ENCODE measurements at places on chromosomes 2 and 18.

GRCh38 chr2:12376025-12376424 is 340.7 kb upstream of the TRIB2 start:
- DNase-seq = no peak

DNA sequence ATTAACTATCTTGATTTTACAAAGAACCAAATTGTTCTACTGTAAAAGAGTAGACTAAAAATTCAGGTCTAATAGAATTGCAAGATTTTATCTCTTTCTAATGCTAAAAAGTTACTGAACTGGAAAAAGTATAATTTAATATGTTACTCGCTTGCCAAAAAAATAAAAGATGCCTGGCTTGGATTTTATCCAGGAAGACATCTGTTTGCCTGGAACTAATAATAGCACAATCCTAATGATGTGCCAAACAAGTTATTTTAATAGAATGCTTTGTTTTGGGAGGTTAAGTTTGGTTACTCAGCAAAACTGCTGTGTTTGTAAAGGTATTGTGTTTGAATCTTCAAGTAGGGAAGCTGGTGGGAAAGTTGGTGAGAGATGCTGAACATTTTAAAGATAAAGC is 19.4 kb upstream of the ZSWIM2 start:
- no peak for DNase-seq

- DNase-seq = no peak
Observed at GRCh38 chr2:166333801-166334200, 41.9 kb downstream of the SCN9A start.

- no peak for DNase-seq
Observed at GRCh38 chr2:235563056-235563910, 69.4 kb downstream of the AGAP1 start.

DNA sequence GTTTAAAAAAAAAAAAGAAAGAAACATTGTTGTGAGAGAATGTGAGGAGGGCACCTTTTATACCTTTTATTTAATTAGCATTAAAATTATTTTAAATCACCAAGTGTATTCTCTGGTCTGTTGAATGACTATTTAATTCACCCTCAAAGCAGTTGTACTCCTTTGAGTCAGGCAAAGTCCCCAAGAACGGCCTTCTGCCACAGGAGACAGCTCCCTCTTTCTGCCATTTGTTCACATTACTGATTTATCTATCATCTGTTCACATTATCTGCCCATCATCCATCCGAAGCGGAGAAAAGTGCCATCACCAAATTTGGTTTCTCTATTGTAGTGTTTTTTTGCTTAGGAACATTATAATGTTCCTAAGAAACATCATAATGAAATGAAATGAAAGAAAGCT is 240.7 kb upstream of the DPP10 start:
- no peak for DNase-seq

GRCh38 chr18:23281626-23282436 is 146.5 kb downstream of the CABLES1 start:
- no peak for DNase-seq

DNA sequence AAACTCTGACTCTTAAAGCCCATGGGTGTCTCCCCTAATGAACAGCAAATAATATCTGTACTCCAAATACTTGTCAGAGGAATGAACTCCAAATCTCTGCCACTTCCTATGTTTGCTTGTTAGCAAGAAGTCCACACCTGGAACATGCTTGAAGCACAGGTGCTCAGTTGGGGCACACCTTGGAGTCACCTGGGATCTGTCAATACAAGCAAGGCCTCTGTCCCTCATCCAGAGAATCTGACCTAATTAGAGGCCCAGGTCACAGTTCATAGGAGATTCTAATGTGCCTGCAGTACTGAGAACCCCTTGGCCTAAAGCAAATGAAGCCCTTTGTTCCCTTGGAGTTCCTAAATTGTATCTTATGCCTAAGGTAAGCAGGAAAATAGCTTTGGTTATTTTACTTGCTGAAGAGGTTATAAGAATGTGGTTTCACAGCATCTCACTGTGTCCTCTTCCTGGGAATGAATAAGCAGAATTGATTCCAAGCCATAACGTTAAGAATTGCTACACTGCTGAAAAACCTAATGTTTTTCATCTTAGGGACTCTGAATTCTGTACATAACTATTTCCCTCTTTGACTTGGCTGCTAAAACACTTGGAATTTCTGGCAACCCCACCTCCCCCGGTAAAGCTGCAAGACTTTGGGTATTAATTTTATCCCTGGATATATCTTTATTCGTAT is 113.4 kb downstream of the PIEZO2 start:
- no peak for DNase-seq

- DNase-seq = no peak
Observed at GRCh38 chr2:75464348-75464946, 96.3 kb downstream of the EVA1A start.

- no peak for DNase-seq
Observed at GRCh38 chr2:104407641-104408040, 446.3 kb upstream of the POU3F3 start.
